ENCODE measurements at places on chromosomes 5 and 9.
A peak's percentile ranks its signal among the peaks of the same experiment; 100 is the strongest.

- DNase-seq = no peak
Measured at GRCh38 chr9:98323831-98324135, 68.3 kb upstream of the TBC1D2 start.

DNA sequence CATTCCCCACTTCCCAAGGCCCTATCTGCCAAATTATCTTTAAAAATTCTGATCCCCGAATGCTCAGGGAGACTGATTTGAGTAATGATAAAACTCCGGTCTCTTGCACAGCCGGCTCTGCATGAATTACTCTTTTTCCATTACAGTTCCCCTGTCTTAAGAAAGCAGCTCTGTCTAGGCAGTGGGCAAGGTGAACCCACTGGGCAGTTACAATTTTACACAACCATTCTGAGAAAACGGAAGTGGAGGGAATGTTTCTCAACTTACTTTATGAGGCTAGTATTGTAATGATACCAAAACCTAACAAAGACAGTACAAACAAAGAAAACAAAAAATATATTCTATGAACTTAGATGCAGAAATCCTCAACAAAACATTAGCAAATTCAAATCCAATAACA is 100.0 kb downstream of the MCTP1 start:
- no peak for DNase-seq

GRCh38 chr5:99314721-99315120 is 385.9 kb upstream of the CHD1 start:
- DNase-seq = no peak

DNA sequence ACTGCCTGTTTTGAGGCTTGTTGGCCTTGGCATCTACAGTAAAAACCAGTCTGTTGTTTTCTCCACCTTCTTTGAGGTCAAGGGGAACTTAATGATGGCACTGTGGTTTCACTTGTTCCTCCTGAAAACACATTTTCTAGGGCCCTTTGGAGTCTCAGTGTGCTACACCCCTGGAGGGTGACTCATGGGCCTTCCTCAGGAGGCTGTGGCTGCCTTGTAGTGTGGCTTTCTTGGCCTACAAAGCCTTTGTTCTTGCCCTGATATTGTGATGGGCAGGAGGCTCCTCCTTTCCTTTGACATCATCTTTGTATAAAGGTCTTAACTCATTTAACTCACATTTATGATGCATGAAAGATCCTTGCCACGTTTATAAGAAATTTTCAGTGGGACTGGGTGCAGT is 56.3 kb upstream of the GPBP1 start:
- no peak for DNase-seq

DNA sequence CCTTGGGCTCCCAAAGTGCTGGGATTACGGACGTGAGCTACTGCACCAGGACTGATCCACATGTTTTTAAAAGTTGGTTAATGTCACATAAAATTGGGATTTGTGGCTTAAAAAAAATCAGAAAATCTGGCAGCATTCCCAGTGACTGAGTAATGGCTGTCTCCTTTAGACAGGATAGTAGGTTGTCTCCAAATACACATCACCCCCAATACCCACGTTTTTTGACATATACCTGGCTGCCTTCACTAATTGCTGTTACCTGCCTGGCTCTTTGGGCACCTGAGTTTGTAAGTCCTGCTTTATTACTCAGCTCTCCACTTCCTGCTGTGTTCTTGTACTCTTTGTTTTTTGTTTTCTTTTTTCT is 84.8 kb downstream of the KDM4C start:
- no peak for DNase-seq

GRCh38 chr5:15529821-15530220 is 29.8 kb downstream of the FBXL7 start:
- no peak for DNase-seq

DNA sequence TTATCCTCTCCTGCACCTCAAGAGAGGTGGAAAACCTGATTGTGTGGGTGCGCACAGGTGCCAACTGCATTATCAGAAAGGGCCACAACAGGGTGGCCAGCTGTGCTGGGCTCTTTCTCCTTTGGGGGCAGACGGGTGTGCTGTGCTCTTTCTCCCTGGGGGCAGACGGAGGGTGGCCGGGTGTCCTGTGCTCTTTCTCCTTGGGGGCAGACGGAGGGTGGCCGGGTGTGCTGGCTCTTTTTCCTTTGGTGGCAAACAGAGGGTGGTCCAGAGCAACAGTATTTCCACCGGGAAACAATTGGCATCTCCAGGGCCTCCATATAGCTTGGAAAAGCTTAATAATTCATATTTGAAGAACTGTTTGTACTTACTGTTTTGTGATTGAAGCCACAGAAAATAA is 6.8 kb downstream of the LMX1B start:
- DNase-seq = no peak

- DNase-seq = peak; percentile 26
Measured at GRCh38 chr5:131671994-131672655, 37.1 kb upstream of the RAPGEF6 start.

GRCh38 chr9:95088421-95089161 is 228.9 kb downstream of the FANCC start:
- DNase-seq = no peak

DNA sequence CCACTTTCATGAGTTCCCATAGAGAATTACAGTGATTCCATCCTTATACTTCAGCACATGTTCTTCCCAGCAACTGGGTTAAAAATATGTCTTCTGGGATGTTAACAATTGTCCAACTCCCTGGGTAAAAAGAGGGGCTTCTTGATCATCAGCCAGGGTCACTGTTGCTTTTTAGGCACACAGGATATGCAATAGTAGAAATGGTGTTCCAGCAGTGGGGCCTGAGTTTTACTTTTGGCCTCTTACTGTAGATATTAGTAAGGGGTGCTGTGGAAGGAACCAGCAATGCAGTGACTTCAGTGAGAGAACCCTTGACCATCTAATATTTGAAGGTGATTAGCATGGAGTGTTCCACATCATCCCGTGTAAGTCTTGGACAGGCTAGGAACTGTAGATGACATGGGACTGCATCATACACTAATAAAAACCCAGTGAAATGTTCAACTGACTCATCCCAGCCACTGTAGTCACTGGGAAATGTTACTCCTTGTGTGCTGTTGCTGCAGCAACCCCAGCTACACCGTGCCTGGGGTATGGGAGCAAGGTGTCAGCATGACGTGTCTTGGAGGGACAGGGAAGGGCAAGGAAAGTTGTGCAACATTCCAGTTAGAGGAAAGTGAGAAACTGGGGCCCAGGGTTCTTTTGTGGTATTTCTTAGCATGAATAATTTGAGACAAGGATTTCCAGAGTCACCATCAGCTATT is 610.9 kb downstream of the RAB3C start:
- DNase-seq = no peak

DNA sequence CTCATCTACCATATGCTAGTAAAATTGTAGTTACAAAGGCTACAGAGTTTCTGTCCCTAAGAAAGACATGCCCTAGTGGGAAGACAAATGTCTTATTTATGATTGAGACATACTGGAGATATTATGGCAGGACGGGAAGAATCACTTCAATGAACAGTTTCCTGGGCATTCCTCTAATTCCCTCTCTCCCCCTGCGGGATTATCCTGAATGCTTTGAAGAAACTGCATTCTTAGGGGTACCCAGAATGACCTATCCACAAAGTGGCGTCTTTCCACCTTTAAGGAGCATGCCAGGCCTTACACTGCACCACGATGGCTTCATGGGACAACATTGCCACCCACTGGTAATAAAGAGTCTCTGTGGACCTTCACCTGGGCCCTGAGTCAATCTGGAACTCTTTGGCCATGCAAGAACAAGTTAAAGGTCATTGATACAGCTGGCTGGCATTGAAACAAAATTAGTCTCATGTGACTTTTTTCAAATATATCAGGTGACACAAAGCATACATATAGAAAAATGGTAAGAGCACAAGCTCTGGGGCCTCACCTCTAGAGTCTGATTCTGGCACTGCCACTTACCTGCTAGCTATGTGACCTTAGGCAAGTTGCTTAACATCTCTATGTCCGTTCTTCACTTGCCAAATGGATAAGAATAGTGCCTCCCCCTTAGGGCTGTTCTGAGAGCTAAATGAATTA is 32.0 kb downstream of the ANKRD55 start:
- peak; percentile 35 for DNase-seq

All from hindlimb muscle (tissue), 1 donor.